ENCODE measurements at places on chromosomes 12 and 14.

- DNase-seq, result peak; percentile 86
Observed at GRCh38 chr12:1318327-1319031, 275.9 kb downstream of the FBXL14 start.

GRCh38 chr12:27593266-27593665 lies 69.3 kb downstream of the PPFIBP1 start:
- DNase-seq, result no peak

- DNase-seq, result no peak
Observed at GRCh38 chr12:118645219-118645618, 268.9 kb downstream of the SUDS3 start.

GRCh38 chr14:50600849-50601248 lies 40.9 kb downstream of the ATL1 start:
- no peak for DNase-seq

GRCh38 chr12:11408096-11408495 lies 12.7 kb upstream of the PRB2 start:
- no peak for DNase-seq

All from right hindlimb (tissue), 1 donor.